ENCODE measurements at places on chromosomes 6 and 20.

- no peak for DNase-seq
Observed at GRCh38 chr6:168525926-168526630, 85.1 kb downstream of the SMOC2 start.

- no peak for DNase-seq
Observed at GRCh38 chr6:136465766-136466303, 84.4 kb downstream of the MAP7 start.

- no peak for DNase-seq
Observed at GRCh38 chr6:81693266-81693665, 59.2 kb downstream of the TENT5A start.

- no peak for DNase-seq
Observed at GRCh38 chr6:137871831-137872454, 4.9 kb downstream of the TNFAIP3 start.

- no peak for DNase-seq
Observed at GRCh38 chr6:21026576-21027273, 492.5 kb downstream of the CDKAL1 start.
